Caudate nucleus (tissue), 63 donors: ENCODE measurements at places on chromosomes 4 and X.
A peak's percentile ranks its signal among the peaks of the same experiment; 100 is the strongest.

GRCh38 chrX:18465051-18465450 is 39.6 kb downstream of the CDKL5 start:
- DNase-seq, result no peak

GRCh38 chr4:119550857-119551532 is 77.6 kb downstream of the PDE5A start:
- DNase-seq, result no peak

DNA sequence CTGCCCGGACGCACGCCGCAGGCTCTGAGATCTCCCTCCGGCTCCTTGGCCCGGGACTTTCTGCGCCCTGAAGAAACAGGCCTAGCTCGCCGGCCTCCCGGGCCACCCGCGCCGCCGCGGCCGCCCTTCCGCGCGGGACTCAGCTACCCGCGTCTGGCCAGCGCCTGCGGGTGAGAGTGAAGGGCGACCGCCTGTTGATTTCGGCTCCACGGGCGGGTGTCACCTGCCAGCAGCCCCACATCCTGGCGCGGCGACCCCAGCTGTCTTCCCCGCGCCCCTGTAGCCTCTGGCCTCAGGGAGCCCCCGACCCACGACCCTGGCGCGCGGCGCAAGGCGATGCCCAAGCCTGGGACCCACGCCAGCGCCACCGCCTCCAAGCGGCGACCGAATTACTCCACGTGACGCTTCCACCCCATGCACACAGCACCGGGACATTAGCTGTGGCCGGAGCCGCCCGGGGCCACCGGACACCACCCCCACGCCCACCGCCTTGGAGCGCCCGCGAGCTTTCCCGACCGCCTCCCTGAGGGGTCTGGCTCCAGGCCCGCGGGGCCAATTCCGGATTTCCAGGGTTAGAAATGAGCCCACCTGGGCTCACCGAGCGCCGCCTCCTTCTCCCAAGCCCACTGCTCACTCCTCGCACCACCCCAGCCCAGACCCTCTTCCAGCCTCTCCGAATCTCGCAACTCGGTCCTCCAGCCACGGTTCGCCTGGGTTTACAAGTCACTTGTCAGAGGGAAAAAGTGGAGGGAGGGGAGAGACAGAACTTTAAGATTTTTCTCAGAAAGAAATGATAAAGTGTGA is 10.2 kb downstream of the ARX start:
- no peak for DNase-seq

DNA sequence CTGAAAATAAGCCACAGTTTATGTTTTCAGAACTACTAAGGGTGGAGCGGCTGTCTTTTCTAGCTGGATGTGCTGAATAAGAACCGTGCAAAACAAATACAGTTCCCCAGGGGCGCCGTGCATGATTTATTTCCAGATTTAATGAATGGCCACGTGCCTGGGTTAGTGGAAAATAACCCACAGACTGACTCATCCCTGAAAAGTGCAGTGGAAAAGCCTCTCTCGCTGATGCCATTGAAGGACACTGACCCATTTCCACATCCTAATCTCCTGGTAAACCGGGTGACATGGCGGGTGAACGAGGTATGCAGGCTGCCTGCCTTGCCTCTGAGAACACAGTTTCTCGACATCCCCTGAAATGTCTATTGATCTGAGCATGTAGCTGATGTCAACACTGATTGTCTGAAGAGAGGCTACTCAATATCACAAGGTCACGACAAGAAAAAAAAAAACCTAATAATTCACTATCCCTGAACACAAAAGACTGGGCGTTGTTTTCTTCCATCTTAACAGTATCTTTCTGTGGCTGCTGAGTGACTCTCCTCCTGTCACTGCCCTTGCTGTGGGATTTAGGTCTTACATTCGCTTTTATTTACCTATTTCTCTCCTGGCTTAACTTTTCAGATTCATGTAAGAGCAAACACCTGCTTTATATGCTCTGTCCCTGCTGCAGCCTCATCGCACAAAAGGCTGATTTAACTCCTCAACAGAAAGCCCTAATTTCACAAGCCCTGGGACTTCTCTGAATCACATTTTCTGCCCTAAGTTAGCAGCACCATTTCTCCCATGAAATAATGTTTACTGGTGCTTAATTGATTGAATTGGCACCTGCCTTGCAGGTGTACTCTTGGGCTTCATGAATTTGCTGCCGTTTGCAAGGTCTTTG is 76.9 kb upstream of the SCOC start:
- DNase-seq, result peak; percentile 39

DNA sequence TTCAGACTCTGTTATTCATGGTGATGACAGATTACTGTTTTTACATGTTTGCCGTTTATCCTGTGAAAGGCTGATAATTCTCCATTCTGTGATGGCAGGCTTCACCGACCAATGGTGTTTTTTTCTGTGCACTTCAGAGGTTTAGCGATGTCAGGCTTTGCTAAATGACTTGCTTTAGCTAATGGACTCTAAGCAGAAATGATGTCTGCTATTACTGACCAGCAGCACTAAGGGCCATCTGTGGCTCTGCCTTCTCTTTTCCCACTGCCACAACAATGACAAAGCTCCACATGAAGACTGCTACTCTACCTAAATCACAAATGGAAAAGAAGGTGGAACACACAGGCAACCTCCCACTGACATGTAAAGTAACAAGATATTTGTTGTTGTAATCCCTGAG is 68.4 kb upstream of the ALB start:
- no peak for DNase-seq

DNA sequence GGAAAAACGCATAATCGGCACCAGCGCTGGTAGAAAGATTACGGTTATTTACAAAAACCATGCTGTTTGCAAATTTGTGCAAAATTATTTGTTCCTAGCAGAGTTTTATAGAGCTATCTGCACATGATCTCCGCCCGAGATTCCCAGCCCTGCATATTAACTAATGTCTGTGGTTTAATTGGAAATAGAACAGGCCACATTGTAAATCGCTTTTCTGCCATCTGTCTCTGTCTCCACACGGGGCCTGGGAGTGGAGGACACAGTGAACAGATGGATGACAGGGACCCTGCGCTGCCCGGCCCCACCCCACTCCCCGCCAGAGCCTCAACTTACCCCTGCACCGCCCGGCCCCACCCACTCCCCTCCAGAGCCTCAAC is 126.9 kb downstream of the FAM53A start:
- DNase-seq, result no peak
